ENCODE measurements at places on chromosomes 1 and 21.
A peak's percentile ranks its signal among the peaks of the same experiment; 100 is the strongest.

DNA sequence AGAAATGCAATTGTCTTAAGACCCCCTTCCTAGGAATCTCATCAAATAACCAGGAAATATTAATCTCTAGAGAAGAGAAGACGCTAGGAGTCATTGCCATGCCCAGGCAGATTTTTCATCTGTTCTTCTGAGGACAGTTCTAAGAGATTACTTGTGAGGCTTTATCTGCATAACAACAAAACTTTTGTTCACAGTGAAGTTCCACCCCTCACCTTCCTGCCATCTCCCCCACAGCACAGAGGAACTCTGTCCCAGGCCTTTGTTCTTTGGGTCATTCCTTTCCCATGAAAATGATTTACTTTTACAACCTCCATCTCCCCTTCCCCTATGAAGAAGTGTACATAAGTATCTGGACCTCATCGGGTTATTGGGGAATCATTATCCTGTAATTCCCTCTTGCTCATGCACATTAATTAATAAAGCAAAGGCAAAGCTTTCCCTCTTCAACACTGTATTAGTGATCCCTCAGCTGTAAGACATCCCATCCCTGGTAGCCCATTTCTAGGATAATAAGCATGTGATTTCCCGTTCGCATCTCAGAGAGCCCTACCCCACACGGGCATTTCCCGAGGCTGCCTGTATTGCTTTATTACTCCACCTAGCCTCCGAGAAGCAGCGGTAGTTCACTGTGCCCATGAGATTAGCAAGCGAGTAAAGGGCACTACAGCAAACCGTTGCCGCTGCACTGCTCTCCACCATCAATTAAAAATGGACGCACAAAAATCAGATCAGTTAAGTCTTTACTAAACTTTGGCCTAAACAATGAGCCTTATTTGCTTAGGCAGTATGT is 384.4 kb upstream of the CAMK1G start:
- no peak for DNase-seq

DNA sequence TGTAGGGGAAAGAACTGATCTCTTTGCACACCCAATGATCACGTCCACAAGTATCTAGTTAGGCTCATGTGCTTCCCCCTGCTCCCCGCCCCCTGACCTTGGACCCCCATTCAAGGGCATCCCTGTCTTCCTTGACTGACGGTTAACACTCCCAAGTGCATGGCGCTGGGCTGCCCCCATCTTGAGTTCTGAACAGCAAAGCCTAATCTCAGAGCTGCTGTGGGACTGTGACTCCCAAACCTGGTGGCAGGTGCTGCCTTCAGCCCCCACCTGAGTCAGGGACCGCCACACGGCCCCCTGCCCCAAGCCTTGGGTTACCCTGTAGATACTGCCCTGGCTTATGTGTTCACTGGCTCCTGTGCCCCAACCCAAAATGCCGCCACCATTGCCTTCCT is 925 bp downstream of the TNNI1 start:
- no peak for DNase-seq

DNA sequence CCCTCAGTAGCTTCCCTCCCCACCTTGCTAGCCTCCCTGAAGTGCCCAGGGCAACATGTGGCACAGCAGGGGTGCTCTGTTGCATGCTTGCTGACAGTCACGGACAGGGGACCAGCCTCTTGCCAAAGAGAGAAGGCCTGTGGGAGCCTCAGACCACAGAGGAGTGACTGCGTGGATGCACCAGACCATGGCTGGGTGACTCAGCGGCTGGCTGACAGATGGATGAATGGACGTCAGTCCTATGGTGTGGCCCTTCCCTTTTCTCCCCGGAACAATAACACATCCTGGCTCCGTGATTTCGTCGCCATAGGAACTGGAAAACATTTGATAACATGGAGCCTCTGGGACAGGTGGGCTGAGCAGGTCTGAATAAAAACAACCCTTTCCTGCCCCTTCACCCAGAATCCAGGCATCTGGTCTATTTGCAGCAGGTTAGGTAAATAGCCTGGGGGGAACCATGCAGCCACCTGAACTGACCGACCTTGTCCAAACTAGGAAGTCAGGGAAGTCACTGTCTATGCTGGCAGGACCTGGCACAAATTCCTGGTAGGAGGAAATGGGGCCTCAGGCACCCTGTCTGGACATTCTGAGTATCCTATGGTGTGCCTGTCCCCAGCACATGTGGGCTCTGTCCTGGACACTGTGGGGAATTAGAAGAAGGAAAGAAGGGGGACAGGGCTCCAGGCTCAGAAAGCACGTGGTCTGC is 53.3 kb downstream of the NENF start:
- DNase-seq = peak; percentile 83

GRCh38 chr1:216303690-216304089 is 119.6 kb downstream of the USH2A start:
- DNase-seq = no peak

GRCh38 chr1:153546371-153546770 is 765 bp upstream of the S100A4 start:
- DNase-seq = no peak

DNA sequence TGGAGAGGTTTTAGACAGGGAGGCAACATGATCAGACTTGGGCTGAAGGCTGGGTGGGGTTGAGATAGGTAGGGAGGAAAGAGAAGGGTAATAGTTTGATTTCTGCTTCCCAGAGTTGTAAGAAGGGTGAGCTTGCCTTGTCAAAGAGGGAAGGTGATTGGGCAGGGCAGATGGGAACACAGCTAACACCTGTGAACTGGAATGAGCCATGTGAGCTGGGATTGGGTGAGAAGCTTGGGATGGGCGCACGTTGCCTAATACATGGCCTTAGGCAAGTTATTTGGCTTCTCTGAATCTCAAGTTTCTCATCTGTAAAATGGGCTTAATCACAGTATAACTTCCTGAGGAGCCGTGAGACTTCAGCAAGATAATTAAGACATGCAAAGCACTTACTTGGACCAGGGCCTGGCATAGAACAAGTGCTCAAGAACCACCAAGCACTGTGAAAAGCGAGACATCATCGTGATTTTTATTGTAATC is 33.8 kb upstream of the ID3 start:
- no peak for DNase-seq

GRCh38 chr1:65425697-65426096 is 5.2 kb downstream of the LEPR start:
- no peak for DNase-seq

GRCh38 chr1:234396871-234397270 is 23.6 kb downstream of the COA6 start:
- DNase-seq = no peak

GRCh38 chr1:27863538-27863915 is 8.8 kb upstream of the THEMIS2 start:
- no peak for DNase-seq

DNA sequence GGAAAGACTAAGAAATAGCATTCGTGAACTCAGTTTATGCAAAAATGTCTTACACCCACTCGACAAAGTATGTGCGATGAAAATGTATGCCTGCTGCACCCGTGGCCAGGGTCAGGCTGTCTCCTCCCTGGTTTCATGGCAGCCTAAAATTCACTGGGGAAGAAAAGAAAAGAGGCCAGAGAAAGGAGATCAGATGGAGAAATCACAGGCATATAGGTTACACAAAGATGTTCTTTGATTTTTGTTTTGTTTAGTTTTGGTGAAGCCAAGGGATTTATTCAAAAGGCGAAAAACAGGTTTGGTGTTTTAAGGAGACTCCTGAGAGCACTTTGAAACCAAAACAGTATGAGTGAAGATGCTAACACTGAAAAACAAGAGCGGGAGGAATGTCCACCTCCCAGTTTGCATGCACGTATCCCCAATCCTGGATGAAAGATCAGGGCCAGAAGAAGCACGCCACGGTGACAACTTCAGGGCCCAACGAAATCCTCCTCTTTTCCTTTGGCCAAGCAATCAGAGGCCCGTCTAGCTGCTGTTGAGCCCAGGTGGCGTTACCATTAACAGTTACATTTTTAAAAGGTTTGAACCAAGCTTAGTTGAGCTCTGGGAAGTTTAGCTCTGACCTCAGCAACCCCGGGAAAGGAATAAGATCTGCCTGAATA is 992 bp upstream of the SSX2IP start:
- DNase-seq = no peak

DNA sequence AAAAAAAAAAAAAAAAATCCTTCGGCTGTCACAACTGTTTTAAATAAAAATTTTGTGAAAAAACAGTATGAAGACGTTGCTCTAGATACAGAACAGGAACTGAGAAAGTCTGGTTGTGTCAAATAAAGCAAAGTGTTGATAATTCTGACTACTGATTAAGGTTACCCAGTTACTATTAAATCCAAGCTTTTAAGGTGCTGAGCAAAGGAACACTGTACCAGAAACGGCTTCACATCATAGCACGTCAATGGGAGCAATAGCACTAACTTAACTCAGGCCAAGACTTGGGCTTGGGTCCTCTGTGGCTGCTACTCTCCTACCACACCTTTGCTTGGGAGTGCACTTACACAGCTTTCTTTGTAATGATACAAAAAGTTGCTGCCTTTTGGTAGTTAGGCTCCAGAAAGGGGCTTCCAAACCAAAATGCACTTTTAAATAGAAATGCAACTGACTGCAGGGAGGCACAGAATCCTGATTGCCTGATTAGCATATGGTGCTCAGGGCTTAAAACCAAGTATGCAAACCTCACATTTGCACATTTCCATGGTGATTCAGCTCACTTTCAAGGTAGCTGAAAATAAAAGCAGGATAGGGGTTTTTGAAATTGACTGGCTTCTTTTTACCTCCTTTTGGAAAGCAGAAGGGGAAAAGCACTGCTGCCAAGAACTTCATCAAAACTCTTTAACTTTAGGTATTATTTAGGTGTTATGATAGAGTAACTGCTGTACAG is 6.3 kb downstream of the MCL1 start:
- no peak for DNase-seq

DNA sequence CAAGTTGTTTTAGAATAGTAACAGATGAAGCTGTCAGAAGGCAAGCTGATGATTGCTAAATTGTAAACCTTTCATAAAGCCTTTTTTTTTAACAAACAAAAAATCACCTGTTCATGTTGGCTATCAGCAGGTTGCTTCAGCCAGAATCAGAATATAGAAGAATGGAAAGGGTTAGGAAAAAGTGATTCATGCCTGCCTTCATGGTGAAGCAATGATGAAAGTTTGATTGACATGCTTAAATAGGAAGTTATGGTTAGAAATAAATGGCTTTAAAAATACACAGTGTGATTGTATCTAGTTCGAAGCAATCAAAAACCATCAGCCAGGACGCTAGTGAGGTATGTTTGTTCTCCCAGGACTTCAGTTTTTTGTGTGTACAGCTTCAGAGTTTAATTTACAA is 37.9 kb downstream of the GABPA start:
- DNase-seq = no peak

- DNase-seq = no peak
These were observed 2.4 kb downstream of the FBXO42 start for GRCh38 chr1:16349847-16350406.

DNA sequence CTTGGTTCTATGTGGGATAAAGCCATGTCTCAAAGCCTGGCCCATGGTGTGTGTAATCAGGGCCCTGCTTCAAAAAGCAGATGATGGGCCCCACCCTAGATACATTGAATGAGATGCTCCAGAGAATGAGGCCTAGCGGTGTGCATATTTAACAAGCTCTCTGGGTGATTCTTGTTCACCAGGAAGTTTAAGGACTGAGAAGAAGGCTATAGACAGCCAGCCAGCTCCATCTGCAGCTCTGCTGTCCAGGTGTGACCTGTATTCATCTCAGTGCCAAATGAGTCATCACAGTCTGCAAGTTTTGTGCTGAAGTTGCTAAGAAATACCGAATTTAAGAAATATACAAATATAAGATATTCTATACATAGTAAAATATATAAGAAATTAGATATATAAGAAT is 182.0 kb upstream of the RUNX1 start:
- no peak for DNase-seq

- DNase-seq = no peak
These were observed 38.4 kb downstream of the UTP25 start for GRCh38 chr1:209866201-209866600.

DNA sequence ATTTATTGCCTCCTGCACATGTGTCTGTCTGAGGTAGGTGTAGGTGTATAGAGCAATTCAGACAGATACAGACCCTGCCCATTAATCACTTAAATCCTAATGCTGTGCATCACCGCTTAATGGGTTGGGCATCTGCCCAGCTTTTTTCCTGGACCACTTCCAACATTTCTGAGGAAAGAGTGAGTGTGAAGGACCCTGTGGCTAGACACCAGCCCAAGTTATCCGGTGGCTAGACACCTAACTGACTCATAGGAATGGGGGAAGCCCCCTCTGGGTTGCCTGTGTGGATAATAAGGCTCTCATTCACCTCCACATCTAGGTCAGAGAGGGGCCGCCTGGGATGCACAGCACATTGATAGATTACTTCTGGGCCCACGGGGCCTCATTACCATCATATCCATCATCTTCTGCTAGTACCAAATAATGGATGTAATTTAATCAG is 121.1 kb upstream of the RAVER2 start:
- DNase-seq = peak; percentile 44

DNA sequence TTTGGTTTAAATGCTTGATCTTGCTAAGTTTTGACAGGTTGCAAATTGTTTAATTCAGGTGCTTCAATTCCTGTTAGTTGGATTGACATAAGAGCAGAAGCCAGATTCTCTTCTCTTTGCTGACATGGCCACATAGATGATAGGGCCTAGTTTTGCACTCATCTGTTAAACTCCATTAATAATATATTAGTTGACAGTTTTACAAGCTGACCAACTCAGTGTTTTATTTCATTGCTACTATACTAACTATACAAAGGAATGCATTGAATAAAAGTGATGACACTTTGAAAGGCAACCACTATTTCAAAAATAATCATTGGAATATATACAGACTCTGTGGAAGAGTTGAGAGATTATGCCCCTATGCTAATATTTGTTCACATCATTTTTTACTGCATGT is 255.6 kb upstream of the DPYD start:
- no peak for DNase-seq

- DNase-seq = no peak
These were observed 254.8 kb upstream of the VAMP3 start for GRCh38 chr1:7516341-7516740.

DNA sequence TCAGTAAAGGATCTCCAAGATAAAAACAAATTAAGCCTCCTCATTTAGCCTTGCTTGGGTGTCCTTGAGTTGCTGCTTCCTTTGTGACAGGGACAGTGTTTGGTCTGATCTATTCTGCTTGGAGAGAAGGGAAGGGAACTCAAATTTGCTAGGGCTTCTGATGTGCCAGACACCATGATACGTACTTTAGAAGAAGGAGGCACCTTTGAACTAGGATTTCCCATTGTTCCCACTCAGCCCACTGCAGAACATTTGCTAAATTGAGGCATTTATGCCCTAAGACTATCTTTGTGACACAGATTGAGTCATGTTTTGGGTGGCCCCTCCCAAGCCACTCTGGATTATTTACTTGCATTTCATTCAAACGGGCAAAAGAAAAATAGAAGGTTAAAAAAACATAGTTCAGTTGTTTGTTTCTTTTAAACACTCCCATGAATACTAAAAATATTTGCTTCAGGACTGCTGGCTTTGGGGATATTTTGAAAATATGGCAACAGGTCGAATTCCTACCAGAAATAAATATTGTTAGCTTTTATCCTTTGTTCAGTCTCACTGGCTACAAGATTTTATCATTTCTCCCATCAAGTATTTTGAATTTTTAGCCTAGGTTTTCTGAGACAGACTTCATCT is 81.9 kb upstream of the WLS start:
- no peak for DNase-seq

GRCh38 chr1:167747988-167748387 is 26.2 kb downstream of the MPZL1 start:
- no peak for DNase-seq

GRCh38 chr1:179817789-179818188 is 59.8 kb downstream of the TOR1AIP2 start:
- peak; percentile 73 for DNase-seq
